ENCODE measurements at places on chromosomes 3 and 15. TPM values are rescaled to one million over a fixed set of nuclear protein-coding genes. Genes with fewer than 3 reads are reported as not detected.

The PTH1R gene
- polyA plus RNA-seq: 185 TPM

The UROC1 gene
- polyA plus RNA-seq: 0.04 TPM

The LINS1 gene
- 26.5 TPM for polyA plus RNA-seq

DNA sequence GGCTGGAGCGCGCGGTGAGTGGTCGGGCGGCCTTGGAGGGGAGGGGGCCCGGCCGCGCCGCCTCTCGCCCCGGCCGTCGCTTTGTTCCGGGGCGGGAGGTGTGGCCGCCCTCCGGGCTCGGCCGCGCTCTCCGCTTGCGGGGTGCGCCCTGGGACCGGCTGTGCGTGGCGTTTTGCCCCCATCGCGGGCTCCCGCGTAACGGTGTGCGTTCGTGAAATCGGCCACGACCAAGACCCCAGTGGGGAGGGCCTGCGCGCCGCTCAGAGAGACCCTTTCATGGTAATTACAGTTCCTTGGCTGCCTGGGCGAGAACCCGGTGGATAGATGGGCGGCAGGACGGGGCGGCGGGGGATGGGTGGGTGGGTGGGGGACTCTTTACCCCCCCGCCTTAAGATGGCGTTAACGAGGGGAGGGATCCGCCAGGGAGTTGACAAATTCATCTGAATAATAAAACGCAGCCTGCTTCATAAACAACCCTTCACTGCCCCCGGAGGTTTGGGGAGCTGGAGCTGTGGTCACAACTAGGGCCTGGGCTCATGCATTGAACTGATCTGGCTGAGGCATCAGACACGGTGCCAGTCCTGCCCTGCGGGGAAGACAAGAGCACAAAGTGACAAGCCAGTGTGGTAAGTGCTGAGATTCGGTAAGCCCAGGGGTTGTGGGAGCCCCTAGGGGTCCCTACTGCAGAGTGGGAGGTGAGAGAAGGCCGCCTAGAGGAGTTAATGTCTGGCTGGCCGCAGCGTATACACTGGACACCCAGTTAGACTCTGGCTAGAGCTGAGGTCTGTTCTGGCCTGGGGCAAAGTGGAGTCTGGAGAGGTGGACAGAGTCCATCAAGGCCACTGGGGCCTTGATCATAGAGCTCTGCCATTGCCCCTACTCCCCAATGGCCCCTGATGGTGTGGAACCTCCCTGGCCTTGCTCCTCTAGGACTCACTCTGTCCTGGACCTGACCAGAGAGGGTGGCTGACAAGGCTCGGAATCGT lies 668 bp downstream of the MRAS start:
- no peak for DNase-seq

- no peak for DNase-seq
Measured at GRCh38 chr3:107264888-107265287, 112.4 kb upstream of the CCDC54 start.
